ENCODE measurements at places on chromosomes 2 and 18.

DNA sequence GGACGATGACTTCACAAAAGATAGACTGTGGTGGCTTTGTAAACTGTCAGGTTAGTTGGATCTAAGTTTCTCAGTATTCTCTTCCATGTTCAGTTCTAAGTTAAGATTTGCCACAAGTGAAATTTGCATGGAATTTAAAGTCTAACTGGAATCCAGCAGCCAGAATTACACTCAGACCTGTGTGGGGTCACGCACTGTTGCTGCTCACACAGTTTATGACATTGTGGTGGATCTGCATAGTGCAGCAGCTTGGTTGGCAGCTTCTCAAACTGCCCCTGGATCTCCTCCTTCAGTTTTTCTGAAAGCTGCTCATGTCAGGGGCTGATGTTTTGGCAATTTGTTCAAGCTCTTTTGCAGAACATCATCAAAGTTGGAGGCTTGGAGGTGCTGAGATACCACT, 228.1 kb upstream of the KCNJ3 start:
- no peak for DNase-seq

- no peak for DNase-seq
Observed at GRCh38 chr2:146351689-146352088, 1493.1 kb upstream of the ACVR2A start.

DNA sequence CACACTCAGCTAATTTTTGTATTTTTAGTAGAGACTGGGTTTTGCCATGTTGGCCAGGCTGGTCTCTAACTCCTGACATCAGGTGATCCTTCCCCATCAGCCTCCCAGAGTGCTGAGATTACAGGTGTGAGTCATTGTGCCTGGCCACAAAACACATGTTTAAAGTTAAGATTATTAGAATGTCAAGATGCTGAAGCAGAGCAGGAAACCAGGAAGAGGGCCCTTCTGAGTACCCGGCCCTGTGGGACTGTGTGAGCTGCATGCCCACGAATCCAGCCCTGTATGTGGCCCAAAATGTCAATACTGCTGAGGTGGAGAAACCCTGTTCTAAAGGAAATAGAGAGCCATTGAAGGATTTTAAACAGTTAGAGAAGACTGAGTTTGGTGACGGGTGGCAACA, 31.0 kb upstream of the REV1 start:
- no peak for DNase-seq

GRCh38 chr18:23853448-23854195, 160.9 kb upstream of the TTC39C start:
- no peak for DNase-seq

DNA sequence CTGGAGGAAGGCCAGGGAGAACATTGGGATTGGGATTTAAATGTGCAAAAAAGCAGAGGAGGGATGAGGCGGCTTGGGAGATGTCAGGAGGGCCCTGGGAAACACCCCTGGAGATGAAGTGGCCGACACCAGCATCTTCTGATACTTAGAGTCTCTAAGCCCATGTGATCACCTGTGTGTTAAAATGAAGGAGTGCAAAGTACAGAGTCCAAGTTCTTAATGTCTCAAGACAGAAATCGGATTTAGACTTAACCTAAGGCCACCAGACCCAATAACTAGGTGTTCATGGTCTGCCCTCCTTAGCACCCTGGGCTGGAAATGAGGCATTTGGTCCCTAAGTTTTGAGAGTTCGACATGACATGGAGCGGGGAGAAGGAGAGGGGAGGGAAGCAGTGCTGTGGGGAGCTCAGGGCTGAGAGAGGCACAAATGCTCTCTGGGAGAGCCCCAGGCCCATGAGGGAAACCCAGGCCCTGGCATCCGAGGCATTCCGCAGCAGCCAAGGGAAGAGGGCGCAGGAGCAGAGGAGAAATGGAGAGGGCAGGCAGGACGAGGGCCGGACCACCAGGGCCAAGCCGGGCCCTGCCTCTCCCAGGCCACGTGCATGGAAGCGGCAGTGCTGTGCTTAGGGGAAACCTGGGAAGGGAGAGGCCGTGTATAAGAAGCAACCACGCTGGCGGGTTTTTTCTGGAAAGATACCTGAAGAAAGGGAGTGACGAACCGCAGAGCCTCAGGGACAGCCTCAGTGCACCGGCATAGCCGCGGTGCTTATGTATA, 63.3 kb downstream of the SFXN5 start:
- DNase-seq = no peak

GRCh38 chr2:11835403-11835802, 89.0 kb downstream of the LPIN1 start:
- DNase-seq = no peak

DNA sequence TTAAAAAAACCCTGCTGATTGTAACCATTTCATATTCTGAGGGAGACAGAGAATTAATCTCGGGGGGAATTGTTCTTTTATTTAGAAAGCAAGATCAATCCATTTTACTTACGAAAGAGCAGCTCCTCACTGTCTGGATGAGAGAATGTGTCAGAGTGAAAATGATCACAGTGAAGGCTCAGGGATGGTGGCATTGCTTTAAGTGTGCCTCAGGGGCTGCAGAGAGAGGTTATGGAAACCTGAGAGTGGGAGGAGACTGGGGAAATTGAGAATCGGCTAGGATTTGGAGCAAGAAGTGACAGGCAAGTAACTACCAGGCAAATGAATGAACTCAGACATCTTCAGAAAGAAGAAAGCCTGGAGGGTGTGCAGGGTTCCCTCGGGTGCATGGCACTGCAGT, 34.2 kb downstream of the MRPL35 start:
- no peak for DNase-seq

- no peak for DNase-seq
Observed at GRCh38 chr2:83233326-83233725, 1225.8 kb downstream of the SUCLG1 start.

DNA sequence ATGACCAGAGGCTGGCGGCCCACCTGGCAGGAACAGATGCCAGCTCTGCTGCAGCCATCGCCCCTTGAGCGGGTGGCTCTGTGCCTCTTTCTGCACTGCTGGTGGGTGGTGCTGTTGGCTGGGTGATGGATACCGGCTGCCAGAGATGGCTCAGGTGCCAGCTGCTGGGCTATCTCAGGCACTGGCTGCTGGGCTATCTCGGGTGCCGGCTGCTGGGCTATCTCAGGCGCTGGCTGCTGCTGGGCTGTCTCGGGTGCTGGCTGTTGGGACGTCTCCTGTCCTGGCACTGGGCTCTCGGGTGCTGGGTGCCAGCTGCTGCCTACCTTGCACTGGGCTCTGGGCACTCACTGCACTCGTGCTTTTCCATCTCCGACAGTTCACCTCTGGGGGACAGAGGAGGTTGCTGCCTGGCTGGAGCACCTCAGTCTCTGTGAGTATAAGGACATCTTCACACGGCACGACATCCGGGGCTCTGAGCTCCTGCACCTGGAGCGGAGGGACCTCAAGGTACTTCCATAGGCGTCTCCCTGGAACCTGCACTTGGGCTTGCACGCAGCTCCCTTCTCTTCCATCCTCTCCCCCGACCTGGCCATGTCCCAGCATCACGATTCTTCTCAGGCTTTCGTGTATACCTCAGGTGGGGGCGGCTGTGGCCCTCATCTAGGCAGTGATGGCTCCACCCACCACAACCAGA, 98.4 kb downstream of the USP40 start:
- DNase-seq = no peak

DNA sequence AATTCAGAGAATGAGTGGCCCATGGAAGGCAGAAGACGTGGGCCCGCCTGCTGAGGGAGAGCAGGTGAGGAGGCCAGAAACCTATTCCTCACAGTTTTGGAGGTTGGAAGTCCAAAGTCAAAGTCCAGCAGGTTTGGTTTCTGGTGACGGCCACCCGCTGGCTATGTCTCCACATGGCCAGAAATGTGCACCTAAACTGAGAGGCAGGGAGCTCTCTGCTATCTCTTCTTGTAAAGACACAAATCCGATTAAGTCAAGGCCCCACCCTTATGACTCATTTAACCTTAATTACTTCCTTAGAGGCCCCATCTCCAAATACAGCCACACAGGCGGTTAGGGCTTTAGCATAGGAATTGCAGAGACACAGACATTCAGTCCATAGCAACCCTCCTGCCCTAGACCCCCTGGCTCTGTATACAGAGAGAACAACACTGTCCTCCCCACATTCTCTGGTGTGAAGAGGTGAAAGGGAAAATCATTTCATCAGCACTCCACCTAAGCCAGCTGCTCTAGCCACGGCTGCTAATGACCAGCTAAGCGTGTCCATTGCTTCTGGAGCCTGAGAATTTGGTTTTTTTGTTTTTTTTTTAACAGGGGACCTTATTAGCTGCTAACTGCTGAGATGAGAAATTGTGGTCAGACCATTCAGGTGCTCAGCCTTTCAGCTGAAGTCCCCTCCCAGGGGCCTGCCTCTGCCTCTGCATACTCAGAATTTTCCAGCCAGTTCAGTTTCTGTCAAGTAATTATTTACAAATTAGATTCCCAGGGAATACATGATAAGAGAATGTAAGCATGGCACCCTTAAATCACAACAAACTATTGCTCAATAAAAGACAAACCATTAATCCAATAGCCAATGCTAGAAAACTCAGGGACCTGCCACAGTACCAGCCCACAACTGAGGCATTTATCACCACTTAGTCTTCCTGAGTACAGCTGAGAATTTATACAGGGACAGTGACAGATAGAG, 368.7 kb upstream of the ID2 start:
- DNase-seq = no peak

- DNase-seq = peak; percentile 53
Observed at GRCh38 chr2:162073888-162074631, at the start of gene DPP4. Gene DPP4, minus strand, starts transcription at chr2:162074215. Its CDS starts 234 bp downstream, at chr2:162073981.

DNA sequence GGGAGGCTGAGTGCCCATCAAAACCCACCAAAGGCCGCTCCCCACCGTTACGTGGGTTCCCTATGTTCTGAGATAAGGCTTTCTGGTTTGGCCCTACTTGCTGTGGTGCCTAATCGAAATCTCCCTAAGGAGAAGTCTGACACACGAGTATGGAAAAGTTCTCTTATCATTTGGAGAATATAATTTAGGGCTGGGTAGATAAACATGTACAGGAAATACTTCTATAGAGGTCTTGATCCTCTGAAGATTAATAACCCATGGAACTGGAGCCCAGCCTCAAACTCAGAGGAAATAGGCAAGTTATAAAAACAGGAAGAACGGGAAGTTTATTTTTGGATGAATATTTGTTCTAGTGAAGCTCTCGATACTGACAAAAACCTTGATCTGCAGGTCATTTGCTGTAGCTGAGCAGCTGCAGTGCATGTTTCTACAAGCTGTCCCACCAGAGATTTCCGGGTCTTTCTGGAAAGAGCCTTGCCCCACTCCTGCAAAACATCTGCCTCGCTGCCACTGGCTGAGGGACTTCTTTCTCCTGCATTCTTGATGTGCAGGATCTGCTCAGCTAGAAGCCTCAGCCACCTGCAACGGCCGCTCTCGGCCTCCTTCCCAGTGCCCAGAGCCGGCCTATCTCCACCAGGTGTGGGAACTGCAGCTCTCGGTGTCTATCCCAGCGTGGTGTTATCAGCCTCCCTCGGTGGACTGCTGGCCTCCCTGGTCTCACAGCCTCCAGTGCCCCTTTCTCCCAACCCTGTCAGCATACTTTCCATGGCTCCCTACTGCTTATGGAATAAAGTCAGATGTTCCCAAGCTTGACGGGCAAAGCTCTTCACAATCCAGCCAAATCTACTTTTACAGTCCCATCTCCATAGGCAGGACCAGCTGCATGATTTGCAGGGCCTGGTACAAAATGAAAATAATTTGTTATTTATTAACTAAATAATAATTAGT, 48.6 kb downstream of the SPRED2 start:
- DNase-seq = no peak

- no peak for DNase-seq
Observed at GRCh38 chr2:63569740-63570139, 18.5 kb downstream of the WDPCP start.
